ENCODE measurements at places on chromosomes 1 and 21.

GRCh38 chr1:172278478-172278877 is 142.0 kb upstream of the C1orf105 start:
- DNase-seq = peak; percentile 85

DNA sequence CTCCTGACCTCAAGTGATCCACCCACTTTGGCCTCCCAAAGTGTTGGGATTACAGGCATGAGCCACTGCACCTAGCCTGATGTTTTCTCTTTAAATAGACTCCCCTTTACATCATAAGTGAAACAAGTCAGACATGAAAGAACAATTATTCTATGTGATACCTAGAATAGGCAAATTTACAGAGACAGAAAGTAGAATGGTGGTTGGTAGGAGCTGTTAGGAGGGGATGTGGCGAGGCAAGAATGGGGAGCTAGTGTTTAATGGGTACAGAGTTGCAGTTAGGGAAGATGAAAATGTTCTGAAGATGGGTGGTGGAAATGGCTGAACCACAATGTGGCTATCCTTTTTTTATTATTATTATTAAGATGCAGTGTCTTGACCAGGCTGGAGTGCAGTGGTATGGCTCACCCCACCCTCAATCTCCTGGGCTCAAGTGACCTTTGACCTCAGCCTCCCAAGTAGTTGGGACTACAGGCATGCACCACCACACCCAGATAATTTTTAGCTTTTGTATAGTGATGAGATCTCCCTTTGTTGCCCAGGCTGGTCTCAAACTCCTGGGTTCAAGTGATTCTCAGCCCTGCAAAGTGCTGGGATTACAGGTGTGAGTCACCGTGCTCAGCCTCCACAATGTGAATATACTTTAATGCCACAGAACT is 28.4 kb downstream of the ELF3 start:
- no peak for DNase-seq

DNA sequence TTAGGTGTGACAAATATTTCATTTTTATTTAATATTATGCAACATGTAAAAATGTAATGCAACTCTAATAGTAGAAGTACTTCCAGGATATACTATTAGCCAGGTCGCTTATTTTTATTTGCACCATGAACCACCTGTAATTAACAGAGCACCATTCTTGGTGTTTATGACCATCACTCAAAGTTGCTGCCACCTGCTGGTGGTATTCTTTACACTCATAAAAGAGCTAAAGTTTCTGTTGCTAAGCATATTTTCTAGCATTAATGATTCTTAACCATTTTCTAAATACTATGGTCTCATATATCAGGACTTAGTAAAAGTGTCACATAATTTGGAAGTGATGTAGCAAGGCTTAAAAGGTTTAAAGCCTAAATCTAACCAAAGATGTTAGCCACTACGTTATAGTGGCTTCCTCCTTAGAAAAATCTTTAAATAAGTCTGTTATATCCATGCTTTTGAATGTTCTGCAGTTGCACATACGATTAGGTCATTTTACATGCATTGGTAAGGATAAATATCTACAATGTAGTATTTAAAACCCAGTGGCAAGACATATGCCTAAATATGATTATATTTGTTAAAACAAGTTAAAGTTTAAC is 244.5 kb downstream of the NEGR1 start:
- peak; percentile 45 for DNase-seq

- DNase-seq = peak; percentile 78
Observed at GRCh38 chr1:107142140-107142542, 1.3 kb downstream of the NTNG1 start.

- DNase-seq = no peak
Observed at GRCh38 chr1:54548389-54549044, 489 bp downstream of the ACOT11 start.

DNA sequence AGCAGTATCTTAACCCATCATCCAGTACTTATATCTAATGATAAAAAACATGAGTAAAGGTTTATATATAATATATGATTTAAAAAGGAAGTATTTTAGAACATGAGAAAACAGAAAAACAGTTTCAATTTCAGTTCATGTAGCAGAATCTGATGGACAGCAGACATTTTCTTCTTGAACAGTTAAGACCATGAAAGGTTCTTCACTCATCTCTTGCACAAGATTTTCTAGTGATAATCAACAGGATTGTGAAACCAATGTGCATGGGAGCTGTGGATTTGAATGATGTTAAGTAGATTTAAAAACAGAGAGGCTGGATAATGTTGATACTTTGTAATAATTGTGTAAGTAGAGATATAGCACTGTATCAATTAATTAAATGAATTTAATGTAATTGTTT is 1297.6 kb downstream of the BRINP3 start:
- no peak for DNase-seq

GRCh38 chr1:194598098-194598497 is 1411.7 kb upstream of the B3GALT2 start:
- DNase-seq = no peak

DNA sequence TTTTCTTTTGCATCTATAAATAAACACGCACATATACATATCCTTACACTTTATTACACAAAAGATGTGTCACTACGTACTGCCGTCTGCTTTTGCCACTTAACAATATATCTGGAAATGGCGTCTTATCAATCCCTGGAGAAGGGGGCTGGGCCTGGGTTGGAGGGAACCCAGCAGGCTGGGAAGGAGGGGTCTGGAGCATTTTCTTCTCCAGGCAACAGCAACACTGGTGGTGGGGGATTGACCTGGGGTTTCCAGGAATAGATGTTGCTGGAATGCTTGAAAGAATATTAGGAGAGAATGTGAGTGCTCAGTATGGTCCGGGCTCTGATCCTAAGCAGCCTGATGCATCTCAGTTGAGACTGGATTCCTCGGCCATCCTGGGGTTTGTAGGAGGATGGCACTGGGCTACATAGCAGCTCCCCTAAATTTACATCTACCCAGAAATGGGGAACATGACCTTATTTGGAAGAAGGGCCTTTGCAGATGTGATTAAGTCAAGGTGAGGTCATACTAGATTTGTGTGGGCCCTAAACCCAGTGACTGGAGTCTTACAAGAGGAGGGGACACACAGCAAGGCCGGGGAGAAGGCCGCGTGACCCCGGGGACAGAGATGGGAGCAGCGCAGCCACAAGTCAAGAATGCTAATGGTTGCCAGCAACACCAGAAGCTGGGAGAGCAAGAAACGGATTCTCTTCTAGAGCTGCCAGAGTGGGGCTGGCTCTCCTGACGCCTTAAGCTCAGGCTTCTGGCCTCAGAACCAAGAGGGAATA is 98.6 kb downstream of the SIK1 start:
- DNase-seq = no peak

GRCh38 chr1:213194383-213194782 is 143.3 kb downstream of the RPS6KC1 start:
- DNase-seq = no peak

- DNase-seq = no peak
Observed at GRCh38 chr1:114462341-114462740, 48.7 kb downstream of the TRIM33 start.

GRCh38 chr21:44773291-44773932 is 28.2 kb downstream of the UBE2G2 start:
- no peak for DNase-seq

GRCh38 chr1:3687504-3687903 is 35.2 kb downstream of the TP73 start:
- no peak for DNase-seq

DNA sequence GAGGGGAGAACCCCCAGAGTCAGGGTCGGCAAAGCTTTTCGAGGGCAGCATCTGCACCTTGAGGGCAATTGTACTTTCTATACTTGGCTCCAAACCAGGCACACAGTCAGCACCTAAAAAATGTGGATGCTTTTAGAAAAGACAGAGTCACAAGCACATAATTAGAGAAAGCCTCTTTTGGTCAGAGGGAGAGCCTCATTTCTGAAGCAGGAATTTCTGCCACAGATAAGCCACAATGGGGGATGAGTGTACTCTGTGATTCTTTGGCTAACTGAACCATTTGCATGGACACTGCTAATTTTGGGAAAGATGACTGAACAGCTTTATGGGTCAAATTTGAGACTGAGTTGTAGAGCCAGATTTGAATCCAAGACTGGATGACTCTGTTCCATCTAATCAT is 635.7 kb downstream of the KIF26B start:
- peak; percentile 83 for DNase-seq

DNA sequence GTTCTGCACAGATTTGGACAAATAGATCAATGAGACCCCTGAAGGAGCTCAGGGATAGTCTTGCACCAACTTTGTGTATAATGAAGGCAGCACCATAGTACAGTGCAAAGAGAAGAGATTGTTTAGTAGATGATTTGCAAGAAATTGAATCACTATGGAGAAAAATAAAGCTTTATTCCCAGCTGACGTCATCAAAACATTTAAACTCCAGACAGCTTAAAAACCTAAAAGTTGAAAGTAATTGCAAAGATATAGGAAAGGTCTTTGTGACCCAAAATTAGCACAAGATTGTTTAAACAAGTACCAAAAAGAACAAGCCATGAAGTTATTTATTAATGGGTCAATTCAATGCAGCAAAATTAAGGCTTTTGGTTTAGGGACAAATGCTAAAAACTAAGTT is 88.8 kb upstream of the BACE2 start:
- no peak for DNase-seq

- DNase-seq = no peak
Observed at GRCh38 chr1:1875932-1876331, 15.0 kb downstream of the GNB1 start.

DNA sequence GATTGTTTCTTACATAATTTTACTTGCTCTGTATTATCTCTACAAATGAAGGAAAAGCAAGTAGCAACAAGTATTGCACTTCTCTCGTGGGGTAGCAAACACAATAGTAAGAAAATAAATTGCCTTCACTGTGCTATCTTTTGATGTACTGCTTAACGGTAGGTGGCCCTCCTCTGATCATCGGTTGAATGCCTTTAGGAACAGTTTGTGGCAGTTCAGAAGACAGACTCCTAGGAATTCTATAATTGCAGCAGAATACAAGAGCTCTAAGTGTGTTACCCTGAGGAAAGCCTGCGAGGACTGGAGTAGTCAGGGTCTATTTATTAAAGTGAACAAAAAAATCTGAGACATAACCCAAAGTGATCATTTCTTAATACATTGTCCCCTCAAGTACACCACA is 1135.9 kb downstream of the KCNT2 start:
- no peak for DNase-seq

DNA sequence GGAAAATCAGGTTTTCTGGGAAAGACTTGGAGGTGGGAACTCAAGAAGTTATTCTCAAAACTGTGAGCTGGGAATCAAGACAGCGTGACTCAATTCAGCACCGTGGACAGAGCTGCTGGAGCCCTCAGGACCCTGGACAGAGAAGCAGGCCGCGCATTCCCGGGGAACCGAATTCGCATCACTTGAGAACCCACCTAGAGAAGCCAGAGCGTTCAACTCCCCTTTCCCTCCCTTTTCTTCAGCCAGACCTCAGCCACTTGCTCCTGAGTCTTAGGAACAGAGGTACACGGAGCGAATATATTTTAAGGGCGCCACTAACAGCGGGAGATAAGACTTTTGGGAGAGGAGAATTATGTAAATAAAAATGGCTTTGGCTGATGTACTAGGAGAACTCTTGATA is 2.0 kb upstream of the LIN28A start:
- DNase-seq = peak; percentile 69

DNA sequence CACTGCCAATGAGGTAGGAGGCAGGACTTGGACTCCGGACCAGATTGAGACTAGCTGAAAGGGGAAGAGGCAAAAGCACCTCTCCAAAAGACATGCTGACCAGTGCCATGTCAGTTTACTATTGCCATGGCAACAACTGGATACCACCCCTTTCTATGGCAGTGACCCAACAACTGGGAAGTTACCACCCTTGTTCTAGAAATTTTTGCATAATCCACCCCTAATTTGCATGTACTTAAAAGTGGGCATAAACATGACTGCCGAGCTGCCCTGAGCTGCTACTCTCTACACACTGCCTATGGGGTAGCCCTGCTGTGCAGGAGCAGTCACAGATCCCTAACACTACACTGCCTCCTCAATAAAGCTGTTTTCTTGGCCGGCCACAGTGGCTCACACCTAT is 19.0 kb upstream of the SLC6A9 start:
- DNase-seq = no peak

DNA sequence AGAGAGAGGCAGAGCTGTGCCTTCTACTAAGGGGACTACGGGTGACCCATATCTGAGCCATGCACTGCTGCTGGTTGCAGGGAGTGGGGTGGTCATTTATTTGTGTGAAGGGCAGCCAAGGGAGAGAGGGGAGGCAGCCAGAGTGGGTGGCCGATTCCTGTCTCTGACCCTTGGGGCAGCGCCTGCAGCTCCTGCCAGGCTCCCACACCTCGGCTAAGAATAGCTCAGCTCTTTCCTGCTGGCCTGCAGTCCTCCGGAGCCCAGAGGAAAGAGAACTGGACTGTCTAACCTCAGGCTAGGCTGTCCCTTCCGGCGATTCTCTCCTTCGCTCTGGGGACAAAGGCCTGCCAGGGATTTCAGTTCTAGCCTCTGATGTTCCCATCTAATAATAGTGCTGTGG is 11.6 kb upstream of the CD34 start:
- no peak for DNase-seq

GRCh38 chr1:150080784-150081183 is 13.2 kb downstream of the VPS45 start:
- DNase-seq = no peak

DNA sequence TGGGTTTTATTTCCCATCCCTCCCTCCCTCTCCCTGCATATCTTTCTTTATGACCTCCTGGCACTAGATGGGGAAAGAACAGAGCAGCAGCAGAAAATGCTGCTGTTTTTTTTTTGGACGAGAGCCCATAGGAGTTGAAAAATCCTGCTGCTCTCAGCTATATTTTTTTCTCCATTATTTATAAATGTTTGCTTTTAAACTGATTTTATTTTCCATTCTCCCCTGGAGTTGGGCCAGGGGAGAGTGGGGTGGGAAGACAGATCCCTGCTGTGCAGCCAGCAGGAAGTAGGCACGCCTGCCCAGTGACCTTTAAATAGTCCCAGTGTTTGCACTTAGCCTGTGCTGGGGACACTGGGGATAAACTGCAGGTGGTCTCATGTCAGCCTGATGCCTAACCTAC is 17.4 kb downstream of the SFT2D2 start:
- no peak for DNase-seq

GRCh38 chr1:152566681-152567080 is at the start of gene LCE3E:
Gene LCE3E, minus strand, starts transcription at chr1:152566780. Its CDS starts 572 bp downstream, at chr1:152566208.
- DNase-seq = no peak

- no peak for DNase-seq
Observed at GRCh38 chr1:64025051-64025450, 178.4 kb upstream of the UBE2U start.

- DNase-seq = no peak
Observed at GRCh38 chr1:152251391-152251790, 27.4 kb upstream of the HRNR start.

- peak; percentile 81 for DNase-seq
Observed at GRCh38 chr1:32151319-32151787, 28.1 kb upstream of the TXLNA start.
